Activated CD4-positive, alpha-beta T cell treated with anti-CD3 and anti-CD28 coated beads, Interleukin-2, amount 50 U/mL, for 1 hour (primary cell): ENCODE measurements at places on chromosomes 4 and X.

- no peak for DNase-seq
Observed at GRCh38 chrX:50680990-50681389, 133.0 kb downstream of the SHROOM4 start.

DNA sequence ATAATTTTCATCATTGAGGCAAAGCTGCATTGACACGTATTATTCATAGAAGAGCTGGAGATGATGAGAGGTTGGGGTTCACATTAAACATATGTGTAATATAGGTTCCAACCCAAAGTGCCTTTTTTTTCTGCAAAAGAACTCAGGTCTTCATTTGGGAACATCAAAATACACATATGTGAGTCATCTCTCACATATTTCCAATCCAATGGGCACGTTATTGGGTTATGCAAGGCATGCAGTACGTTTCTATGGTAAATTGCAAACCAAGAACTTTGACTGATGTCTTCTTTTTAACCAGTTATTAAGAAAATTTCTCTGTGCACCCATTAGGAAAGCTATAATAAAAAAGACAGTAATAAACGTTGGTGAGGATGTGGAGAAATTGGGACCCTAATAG, 150.3 kb upstream of the FAM9B start:
- DNase-seq = no peak

DNA sequence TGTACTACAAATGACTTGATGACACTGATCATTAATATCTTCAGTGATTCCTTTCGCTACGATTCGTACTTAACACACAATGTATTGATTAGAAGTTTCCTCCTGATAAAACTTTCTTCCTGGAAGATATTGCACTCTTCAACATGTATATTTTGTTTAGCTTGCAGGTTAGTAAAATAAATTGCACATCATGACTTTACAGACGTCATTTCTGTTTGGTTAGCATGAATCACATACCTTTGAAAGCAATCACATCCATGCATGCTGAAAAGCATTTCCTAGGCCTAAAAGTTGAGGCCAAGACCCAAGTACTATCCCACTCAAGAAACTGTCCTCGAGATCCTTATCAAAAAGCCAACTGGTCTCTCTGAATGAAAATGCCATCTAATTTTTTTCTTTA, 1841.0 kb upstream of the PCDH7 start:
- DNase-seq = no peak

DNA sequence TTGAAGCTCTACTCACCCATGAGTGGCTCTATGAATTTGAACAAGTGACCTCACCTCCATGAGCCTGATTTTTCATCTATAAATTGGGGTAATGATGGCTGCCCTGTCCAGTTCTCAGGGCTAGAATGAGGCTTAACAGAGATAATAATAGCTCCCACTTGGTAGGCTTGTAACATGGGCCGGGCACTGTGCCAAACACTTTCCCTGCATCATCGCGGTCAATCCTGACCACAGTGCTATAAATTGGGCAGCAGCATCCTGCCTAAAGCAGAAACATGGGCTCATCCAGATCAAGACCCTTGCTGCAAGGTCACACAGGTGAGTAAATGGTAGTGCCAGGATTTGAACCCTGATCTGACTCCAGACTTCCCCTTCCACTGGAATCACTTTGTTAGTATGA, 12.8 kb downstream of the APLN start:
- DNase-seq = no peak
